Activated CD8-positive, alpha-beta memory T cell treated with anti-CD3 and anti-CD28 coated beads for 24 hours (primary cell): ENCODE measurements at places on chromosomes 5 and 9.

DNA sequence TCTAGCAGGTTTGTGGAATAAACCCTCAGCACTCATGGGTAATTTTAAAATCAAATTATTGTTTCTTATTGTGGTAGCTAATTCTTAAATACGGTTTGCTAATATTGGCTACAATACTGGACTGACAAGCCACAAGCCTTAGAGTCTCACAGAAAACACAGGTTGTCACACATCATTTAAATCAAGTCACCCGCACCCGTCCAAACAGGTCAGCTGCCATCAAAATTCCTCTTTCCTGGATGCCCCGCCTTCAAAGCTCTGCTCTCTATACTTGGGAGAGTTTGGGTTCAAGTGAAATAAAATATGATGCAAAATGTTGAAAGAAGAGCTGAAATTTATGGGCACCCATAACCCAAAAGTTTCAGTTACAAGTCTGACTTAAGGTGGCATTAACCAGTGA lies 12.3 kb upstream of the SUSD1 start:
- DNase-seq, result no peak

- no peak for DNase-seq
These were observed 2.8 kb upstream of the RICTOR start for GRCh38 chr5:39076757-39077728.

GRCh38 chr5:128199104-128199503 lies 115.5 kb downstream of the SLC12A2 start:
- no peak for DNase-seq

GRCh38 chr5:459562-460272 lies 16.7 kb downstream of the EXOC3 start:
- no peak for DNase-seq

DNA sequence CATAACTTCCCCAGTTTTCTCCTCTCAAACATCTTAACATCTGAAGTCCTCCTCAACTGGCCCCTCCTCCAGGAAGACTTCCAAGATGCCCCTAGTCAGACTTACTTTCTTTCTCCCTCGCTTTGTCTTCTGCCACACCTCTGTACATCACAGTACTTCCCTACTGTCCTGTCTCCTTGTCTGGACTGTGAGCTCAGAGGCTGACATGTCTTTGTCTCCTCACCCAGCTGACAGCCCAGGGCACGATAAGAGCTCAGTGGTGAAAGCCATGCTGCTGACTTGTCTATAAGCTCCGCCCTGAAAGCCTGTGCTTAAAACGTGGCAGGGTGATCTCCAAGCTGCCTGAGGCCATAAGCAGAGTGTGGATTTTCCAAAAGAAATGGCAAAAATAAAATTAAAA lies 33.0 kb upstream of the SLC25A51 start:
- DNase-seq, result no peak
